ENCODE measurements at places on chromosomes 5 and 9. TPM values are rescaled to one million over a fixed set of nuclear protein-coding genes. Genes with fewer than 3 reads are reported as not detected.

Gene GPX8
- not detected for total RNA-seq

DNA sequence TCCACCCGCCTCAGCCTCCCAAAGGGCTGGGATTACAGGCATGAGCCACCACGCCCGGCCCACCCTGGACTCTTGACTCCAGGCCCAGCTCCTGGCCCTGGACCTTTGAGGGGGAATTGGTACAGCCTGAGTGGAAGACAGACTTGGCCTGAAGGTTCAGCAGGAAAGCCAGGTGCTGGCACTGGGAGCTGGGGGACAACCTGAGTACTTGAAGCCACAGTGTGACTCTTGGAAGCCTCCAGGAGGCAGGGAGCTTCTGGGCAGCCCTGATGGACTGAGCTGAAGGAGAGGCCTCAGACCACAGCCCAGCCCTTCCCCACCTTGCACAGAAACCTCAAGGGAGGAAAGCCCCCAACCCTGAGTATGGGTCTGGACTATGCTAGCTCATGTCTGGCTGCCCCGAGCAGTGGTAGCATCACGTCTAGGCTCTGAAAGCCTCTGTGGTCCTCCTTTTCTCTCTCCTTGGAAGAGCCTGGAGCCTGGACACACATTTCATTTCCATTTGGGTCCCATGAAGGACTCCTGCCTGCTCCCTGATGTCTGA lies 54.1 kb downstream of the RASGEF1C start:
- H3K4me1 ChIP-seq, result no peaks in the 10 kb centered on the region
- H3K27me3 ChIP-seq, result no peaks in the 10 kb centered on the region
- H3K27ac ChIP-seq, result no peak overlapping the region
- no peak for DNase-seq
- no peak overlapping the region for H3K4me3 ChIP-seq

DNA sequence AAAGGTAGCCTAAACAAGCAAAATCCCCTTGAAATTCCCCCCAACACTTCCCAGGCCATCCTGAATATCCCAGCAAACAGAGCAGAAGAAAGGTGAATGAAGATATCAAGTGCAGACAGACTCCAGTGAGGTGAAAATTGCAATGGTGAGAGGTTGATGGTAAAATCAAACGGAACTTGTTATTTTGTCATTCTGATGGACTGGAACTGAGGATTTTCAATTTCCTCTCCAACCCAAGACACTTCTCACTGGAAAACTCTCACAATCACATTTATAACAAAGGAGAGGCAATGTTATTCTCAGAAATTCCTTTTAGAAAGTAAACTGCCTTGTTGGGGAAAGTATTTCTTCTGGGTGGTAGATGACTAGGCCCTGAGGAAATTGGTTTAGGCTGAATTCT lies 412.4 kb upstream of the C9orf72 start:
- H3K27ac ChIP-seq, result no peak overlapping the region
- H3K4me3 ChIP-seq, result no peak overlapping the region
- no peaks in the 10 kb centered on the region for H3K36me3 ChIP-seq
- no peaks in the 10 kb centered on the region for H3K4me1 ChIP-seq

- H3K4me3 ChIP-seq, result no peak overlapping the region
- no peak overlapping the region for H3K27ac ChIP-seq
- no peaks in the 10 kb centered on the region for H3K4me1 ChIP-seq
- H3K36me3 ChIP-seq, result no peaks in the 10 kb centered on the region
Observed at GRCh38 chr5:170475294-170476000, 28.4 kb upstream of the KCNIP1 start.

DNA sequence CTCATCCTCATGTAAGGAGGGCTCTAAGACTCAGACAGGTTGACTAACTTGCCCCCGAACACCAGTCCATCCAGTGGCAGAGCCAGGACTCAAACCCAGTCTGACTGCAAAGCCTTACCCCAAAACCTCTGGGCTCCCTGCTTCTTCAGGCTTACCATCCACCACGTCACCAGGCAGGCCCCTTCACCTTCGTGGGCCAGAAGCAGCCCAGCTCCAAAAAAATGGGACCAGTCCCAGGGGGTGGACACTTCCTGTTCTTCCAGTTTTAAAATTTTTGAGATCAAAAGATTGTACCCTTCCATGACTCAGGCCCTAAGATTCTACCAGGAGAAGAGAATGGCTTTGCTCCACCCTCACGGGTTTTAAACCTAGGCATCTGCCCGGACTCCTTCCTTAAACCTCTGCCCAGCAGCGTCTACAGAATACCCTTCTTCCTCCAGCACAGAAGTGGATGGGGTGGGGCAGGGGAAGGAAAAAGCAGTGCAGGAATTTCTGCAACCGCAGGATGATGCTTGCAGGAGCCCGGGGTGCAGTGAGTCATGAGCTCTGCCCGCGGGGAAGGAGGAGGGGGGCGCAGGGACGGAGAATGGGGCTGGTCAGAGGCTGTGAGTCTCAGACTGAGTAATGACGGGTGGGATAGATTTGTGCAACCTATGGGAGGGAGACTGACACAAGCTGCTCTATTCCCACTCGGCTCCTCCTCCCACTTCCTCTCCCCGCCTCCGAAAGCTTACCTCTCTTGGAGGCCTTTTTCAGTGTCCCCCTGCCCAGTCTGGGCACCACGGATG lies 50.4 kb upstream of the STXBP1 start:
- no peak overlapping the region for H3K4me3 ChIP-seq
- peaks cover 54% of the 10 kb centered on the region for H3K4me1 ChIP-seq
- H3K27ac ChIP-seq, result no peak overlapping the region
- H3K27me3 ChIP-seq, result no peaks in the 10 kb centered on the region
